ENCODE measurements at places on chromosomes 12 and 14. TPM values are rescaled to one million over a fixed set of nuclear protein-coding genes. Genes with fewer than 3 reads are reported as not detected.

DNA sequence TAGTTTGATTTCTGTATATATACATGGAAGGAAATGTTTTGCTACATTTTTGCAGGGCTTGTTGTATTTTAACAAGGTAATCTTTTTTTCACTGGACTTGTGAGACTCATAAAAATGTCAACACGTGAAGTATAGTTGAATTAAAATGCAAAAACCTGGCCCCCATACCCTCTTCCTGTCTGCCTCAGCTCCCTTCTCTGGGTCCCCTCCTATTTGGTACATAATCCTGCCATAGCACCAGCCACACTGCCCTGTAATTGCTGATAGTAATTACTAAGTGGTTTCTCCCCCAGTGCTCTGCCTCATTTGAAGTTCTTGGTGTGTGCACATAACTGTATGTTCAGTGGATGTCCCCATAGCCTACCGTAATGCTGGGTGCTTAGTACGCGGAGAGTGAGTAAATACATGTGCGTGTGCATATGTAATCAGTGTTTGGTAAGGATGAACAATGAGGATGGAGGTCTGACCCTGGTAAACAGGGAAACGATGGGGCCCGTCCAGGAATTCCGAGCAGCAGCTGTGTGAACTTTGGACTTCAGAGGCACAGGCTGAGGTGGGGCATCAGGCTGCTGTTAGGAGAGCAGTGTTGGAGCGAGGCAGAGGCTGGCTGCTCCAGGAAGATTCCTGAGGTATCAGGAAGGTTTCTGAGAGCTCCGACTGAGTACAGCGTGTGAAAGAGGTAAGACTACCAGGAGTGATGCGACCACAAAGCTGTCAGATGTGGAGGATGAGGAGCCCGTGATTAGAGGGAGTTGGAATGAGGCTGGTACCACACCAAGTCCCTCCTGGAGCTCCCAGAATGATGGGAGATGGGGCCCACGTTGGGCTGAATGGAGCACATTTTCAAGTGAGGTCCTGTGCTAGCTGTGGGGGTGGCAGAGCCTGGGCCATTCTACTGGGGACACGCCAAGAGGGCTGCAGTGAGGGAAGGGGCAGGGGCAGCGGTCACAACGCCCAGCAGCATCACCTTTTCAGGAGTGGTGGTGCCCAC, 106.8 kb downstream of the PELI2 start:
- DNase-seq: no peak

The DIO2 gene
- 22.3 TPM for total RNA-seq

The INHBE gene
- not detected for total RNA-seq

GRCh38 chr12:13099066-13099843, 4.2 kb downstream of the GSG1 start:
- DNase-seq: peak; percentile 46

Measured in Peyer's patch (tissue), 4 donors.